Gastrocnemius medialis (tissue), 4 donors: ENCODE measurements at places on chromosomes 7 and 10. TPM values are rescaled to one million over a fixed set of nuclear protein-coding genes. Genes with fewer than 3 reads are reported as not detected.

DNA sequence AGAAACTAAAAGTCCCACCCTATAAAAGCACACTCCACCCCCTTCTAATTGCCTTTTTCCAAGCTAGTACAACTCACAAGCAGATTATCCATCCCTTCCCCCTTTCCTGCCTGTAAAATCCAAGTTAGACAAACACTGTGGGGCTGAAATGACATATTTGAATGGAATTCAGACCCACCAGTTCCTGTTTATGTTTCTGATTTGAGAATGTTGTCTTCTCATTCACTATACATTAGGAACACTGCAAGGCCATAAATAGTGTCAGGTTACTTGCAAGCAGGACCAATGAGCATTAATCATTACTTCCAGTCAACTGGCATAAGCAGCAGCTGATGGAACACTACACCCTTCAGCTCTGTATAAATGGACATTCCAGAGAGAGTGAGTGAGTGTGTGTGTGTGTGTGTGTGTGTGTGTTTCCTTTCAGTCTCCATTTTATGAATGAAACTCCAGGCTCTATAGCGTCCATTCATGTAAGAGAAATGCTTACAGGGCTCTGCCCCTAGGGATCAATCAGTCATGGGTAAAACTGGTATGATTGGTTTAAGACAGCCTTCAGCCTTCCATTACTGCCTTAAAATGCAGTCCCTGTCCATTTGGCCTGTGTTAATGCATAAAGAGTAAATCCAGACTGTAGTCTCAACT, 69.3 kb downstream of the ETV1 start:
- peaks cover 7% of the 10 kb centered on the region for H3K4me1 ChIP-seq
- no peak overlapping the region for H3K27ac ChIP-seq
- no peak overlapping the region for H3K4me3 ChIP-seq
- no peak for DNase-seq
- H3K36me3 ChIP-seq: no peaks in the 10 kb centered on the region

- no peaks in the 10 kb centered on the region for H3K4me1 ChIP-seq
- no peaks in the 10 kb centered on the region for H3K36me3 ChIP-seq
- no peak overlapping the region for H3K4me3 ChIP-seq
- no peak for DNase-seq
- H3K27ac ChIP-seq: no peak overlapping the region
These were observed 473.2 kb downstream of the REEP3 start for GRCh38 chr10:63994371-63994770.

- H3K27me3 ChIP-seq: no peaks in the 10 kb centered on the region
- DNase-seq: no peak
- no peak overlapping the region for H3K4me3 ChIP-seq
- H3K36me3 ChIP-seq: no peaks in the 10 kb centered on the region
- H3K4me1 ChIP-seq: no peaks in the 10 kb centered on the region
These were observed 110.8 kb upstream of the PPP2R2D start for GRCh38 chr10:131790021-131790420.

GRCh38 chr10:101769541-101770180, 6.3 kb downstream of the FGF8 start:
- H3K4me3 ChIP-seq: no peak overlapping the region
- peaks cover 36% of the 10 kb centered on the region for H3K27me3 ChIP-seq
- DNase-seq: no peak
- H3K27ac ChIP-seq: no peak overlapping the region
- no peaks in the 10 kb centered on the region for H3K36me3 ChIP-seq

DNA sequence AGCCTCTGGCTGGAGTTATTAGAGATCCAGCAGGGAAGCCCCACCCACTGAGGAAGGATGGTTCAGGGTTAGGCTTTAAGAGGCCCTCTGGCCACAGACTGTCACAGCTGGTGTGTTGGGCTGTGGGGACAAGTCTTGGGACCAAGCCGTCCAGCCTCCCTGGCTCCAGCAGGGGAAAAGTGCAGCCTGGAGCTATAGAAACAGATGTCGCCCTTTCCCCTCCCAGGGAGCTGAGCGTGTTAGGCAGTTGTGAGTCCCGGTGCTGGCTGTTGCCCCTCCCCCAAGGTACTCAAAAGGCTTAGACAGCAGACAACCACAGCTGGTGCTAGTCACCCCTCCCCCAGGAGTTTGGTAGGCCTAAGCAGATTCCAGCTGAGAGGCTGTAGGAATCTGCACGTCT, 143.4 kb downstream of the TMEM168 start:
- H3K27ac ChIP-seq: no peak overlapping the region
- no peak for DNase-seq
- H3K36me3 ChIP-seq: no peaks in the 10 kb centered on the region
- no peaks in the 10 kb centered on the region for H3K27me3 ChIP-seq

DNA sequence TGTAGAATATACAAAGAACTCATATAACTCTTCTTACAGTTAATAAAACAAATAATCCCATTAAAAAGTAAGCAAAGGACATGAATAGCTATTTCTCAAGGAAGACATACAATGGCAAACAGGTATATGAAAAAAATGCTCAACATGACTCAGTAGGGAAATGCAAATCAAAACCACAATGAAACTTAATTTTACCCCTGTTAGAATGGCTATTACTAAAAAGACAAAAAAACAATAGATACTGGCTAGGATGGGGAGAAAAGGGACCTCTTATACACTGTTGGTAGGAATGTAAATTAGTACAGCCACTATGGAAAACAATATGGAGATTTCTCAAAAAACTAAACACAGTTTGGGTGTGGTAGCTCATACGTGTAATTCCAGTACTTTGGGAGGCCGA, 37.8 kb downstream of the HERPUD2 start:
- no peaks in the 10 kb centered on the region for H3K27me3 ChIP-seq
- no peak overlapping the region for H3K4me3 ChIP-seq
- no peak for DNase-seq
- H3K36me3 ChIP-seq: no peaks in the 10 kb centered on the region
- no peaks in the 10 kb centered on the region for H3K4me1 ChIP-seq

- H3K4me3 ChIP-seq: no peak overlapping the region
- no peak overlapping the region for H3K27ac ChIP-seq
- no peaks in the 10 kb centered on the region for H3K4me1 ChIP-seq
- no peaks in the 10 kb centered on the region for H3K36me3 ChIP-seq
- DNase-seq: no peak
These were observed 37.8 kb upstream of the EN2 start for GRCh38 chr7:155420116-155420515.

DNA sequence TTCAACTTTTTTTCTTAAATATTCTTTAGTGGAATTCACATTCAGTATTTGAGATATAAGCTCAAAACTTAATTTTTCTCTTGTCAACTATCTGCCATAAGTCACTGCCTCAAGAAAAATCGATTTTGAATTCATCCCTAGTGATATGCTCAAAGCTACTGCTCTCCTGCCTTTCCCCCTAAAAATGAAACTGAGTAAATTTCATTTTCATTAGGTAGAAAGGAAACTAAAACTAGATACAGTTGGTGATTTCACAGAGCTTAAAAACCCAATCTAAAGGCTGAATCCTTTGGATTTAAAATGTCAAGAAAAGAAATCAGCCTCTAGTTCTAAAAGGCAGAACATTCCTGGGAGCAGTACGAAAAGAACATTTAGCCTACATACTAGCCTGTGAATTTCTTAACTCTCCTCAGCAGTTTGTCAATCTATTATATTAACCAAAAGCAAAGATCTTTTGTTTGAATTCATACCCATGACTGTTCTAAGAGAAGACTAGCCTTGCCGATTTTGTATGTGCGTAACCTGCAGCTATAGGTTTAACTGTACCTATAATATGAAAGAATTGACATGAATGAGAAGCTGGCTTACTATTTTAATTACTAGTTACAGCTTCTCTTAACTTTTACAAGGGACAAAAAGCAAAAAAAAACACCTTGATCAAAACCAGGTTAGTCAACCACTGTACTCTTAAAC, 4.9 kb upstream of the FAM53B start:
- no peak overlapping the region for H3K27ac ChIP-seq
- no peak for DNase-seq
- H3K4me3 ChIP-seq: no peak overlapping the region
- no peaks in the 10 kb centered on the region for H3K36me3 ChIP-seq
- H3K4me1 ChIP-seq: peaks cover 12% of the 10 kb centered on the region

DNA sequence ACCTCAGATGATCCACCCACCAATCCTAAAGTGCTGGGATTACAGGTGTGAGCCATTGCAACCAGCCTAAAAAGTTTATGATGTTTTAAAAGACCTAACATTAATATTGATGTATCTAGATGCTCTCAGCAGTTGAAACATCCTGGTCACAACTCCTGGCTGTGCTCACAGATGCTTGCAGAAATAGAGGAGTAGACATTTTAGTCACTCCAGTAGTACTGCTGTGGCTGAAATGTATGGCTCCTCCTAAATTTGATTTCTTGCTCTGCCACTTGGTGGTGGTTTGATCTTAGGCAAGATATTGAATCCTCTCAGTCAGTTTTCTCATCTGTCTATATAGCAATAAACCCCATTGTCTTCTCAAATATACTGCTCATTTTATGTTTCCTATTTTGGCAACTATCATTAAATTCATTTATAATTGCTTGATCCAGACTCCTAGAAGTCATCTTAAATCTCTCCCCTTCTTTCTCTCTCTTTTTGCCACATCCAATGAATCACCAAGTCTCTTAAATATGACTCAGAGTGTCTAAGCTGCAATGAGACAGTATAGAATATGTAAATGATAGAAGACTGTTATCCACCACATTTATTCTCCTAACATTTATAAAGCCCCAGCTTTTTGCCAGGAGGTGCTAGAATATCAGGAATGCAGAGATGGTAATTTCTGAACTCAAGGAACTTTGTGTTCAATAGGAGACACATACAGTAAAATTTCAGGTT, 78.1 kb upstream of the NRBF2 start:
- H3K4me1 ChIP-seq: peaks cover 11% of the 10 kb centered on the region
- DNase-seq: no peak
- H3K4me3 ChIP-seq: no peak overlapping the region
- no peaks in the 10 kb centered on the region for H3K36me3 ChIP-seq

DNA sequence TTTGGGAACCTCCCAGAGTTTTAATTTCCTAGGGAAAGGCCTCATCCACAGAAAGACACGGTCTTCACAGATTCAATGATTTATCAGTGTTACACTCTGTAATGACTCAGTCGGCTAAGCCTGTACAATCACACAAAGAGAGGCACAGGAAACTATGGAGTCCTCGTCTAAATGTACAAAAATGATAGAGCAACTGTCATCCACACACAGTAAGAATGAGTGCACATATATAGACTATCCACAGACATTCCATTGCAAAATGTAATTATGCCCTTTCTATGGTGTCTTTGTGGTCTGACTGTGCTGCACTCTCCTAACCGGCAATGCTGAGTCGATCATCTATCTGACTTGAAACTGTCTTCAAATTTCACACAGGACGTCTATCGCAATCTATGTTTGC, 3.5 kb upstream of the NAMPT start:
- no peaks in the 10 kb centered on the region for H3K36me3 ChIP-seq
- H3K27me3 ChIP-seq: no peaks in the 10 kb centered on the region

GRCh38 chr10:119270762-119271366, 63.5 kb downstream of the GRK5 start:
- no peaks in the 10 kb centered on the region for H3K27me3 ChIP-seq
- peak overlapping the region; percentile 74 for H3K27ac ChIP-seq
- H3K4me1 ChIP-seq: peaks cover 20% of the 10 kb centered on the region
- DNase-seq: no peak
- no peaks in the 10 kb centered on the region for H3K36me3 ChIP-seq

DNA sequence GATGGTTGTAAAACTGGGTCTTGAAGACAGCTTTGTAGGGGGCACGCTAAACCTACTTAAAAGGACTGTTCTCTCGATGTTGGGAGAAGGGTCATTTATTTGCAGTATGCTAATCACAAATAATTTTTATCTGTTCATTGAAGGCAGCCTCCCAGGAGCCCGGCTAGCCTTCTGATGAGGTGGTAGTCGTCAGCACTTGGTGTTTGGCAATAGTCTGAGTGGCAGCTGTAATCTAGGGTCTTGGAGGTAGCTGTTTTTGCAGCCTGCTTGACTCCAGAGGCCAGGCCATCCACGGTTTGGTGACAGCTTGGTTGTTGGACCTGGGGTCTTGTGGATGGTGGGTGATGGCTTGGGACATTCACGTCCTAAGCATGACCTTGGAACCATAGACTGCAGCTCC, 2.2 kb downstream of the GTF2IRD1 start:
- no peaks in the 10 kb centered on the region for H3K27me3 ChIP-seq
- no peaks in the 10 kb centered on the region for H3K36me3 ChIP-seq
- DNase-seq: no peak

GRCh38 chr10:34185998-34186397, 629.1 kb downstream of the PARD3 start:
- DNase-seq: no peak
- no peaks in the 10 kb centered on the region for H3K27me3 ChIP-seq

DNA sequence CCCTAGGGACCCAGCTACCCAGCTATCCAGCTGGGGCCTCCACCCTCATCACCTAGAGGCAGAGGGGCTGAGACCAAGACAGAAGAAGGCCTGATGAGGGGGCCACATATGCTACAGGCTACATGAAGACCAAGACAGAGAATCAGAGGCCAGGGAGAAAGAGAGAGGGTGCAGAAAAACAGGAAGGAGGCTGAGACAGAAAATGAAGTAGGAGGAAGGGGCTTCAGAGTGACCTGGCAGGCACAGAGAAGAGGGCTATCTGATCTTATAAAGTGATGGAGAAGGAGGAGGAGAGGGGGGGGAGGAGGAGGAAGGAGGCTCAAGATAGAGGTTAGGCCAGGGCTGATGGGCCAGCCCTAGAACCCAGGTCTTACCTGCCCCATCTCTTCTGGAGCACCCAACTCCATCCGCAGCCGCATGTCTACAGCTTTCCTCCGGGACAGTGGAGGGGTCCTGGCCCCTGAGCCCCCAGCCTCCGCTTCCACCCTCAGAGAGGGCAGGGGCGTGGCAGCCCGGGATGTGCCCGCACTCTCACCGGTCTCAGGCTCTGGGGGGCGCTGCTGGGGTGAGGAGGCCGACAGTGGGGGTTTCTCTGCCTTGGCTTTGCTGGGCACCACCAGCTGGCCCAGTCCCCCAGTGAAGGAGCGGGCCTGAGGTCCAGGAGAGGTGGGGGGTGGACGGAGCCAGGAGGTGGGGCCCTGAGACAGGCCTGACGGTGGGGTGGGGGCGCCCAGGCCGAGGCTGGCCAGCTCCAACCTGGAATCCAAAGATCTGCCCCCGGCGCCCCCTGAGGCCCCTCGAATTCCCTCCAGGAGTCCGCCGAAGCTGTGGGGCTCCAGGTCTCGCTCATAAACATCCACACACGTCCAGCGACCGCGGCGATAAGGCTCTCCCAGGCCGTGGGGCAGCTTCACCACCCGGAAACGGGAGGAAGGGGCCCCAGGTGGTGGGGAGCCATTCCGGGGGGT, 1.8 kb downstream of the TSC22D4 start:
- DNase-seq: no peak
- peak overlapping the region; percentile 96 for H3K4me3 ChIP-seq
- H3K27me3 ChIP-seq: no peaks in the 10 kb centered on the region
- peaks cover 11% of the 10 kb centered on the region for H3K36me3 ChIP-seq
- H3K4me1 ChIP-seq: peaks cover 37% of the 10 kb centered on the region

GRCh38 chr7:102008535-102009262, 191.3 kb downstream of the CUX1 start:
- H3K4me3 ChIP-seq: no peak overlapping the region
- H3K4me1 ChIP-seq: no peaks in the 10 kb centered on the region
- no peaks in the 10 kb centered on the region for H3K27me3 ChIP-seq
- DNase-seq: no peak
- no peak overlapping the region for H3K27ac ChIP-seq

- H3K27ac ChIP-seq: no peak overlapping the region
- H3K36me3 ChIP-seq: no peaks in the 10 kb centered on the region
- DNase-seq: no peak
- H3K4me3 ChIP-seq: no peak overlapping the region
- no peaks in the 10 kb centered on the region for H3K4me1 ChIP-seq
These were observed 90.3 kb upstream of the IKZF1 start for GRCh38 chr7:50214126-50214670.

Gene CCDC146
- 4.3 TPM for total RNA-seq

Gene GPR26
- total RNA-seq: not detected

Gene NUTM2B
- 0.18 TPM for total RNA-seq

Gene SLC26A3
- total RNA-seq: not detected

Gene KCND2
- total RNA-seq: 0.07 TPM

Gene CLDN4
- total RNA-seq: 0.16 TPM

Gene FGFR2
- not detected for total RNA-seq

Gene METTL27
- total RNA-seq: 0.40 TPM

Gene IDI2
- total RNA-seq: 204 TPM

Gene HACD1
- 39.0 TPM for total RNA-seq
